ENCODE measurements at places on chromosomes 12 and 14. TPM values are rescaled to one million over a fixed set of nuclear protein-coding genes. Genes with fewer than 3 reads are reported as not detected.

PGF gene
- 4.2 TPM for total RNA-seq

CARMIL3 gene
- 0.35 TPM for total RNA-seq

SCNN1A gene
- total RNA-seq: 30.2 TPM

FMNL3 gene
- total RNA-seq: 1.3 TPM

GALNT16 gene
- 3.4 TPM for total RNA-seq

ASCL1 gene
- total RNA-seq: not detected

OR5AU1 gene
- total RNA-seq: not detected

ANKRD33 gene
- not detected for total RNA-seq

FGF6 gene
- total RNA-seq: not detected

DACT1 gene
- total RNA-seq: 0.64 TPM

PTGES3 gene
- total RNA-seq: 387 TPM

IGFBP6 gene
- 157 TPM for total RNA-seq
